ENCODE measurements at places on chromosomes 6 and 20. TPM values are rescaled to one million over a fixed set of nuclear protein-coding genes. Genes with fewer than 3 reads are reported as not detected.

Gene TRERF1
- total RNA-seq: 18.0 TPM

Gene STX11
- total RNA-seq: 0.11 TPM

Gene DEK
- total RNA-seq: 217 TPM

Gene ECT2L
- not detected for total RNA-seq
